Cerebellar nuclear complex (tissue), 1 donor: ENCODE measurements at places on chromosomes 13 and 19.

DNA sequence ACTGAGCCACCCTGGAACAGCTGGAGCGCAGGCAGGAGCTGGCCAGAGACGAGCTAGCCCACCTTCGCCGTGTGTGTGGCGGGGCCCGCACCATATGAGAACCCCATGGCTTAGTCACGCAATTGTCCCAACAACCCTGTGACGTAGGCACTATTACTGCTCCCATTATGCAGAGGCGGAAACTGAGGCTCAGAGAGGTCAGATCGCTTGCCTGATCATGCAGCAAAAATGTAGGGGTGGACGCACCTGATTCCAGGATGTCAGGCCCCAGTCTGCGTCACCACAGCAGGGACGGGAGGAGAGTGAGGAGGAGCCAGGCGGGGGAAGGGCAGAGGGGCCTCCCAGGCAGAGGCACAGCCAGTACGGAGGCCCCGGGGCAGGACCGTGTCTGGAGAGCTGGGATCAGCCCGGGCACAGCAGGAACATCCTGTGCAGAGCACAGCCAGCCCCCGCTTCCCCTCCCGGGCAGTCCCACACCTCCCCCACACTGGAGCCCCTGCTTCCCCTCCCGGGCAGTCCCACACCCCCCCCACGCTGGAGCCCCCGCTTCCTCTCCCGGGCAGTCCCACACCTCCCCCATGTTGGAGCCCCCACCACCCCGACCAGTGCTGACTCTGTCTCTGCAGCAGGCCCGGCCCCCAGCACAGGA is 16.7 kb downstream of the PIP5K1C start:
- no peak for DNase-seq

- DNase-seq = no peak
Measured at GRCh38 chr13:44844786-44845185, 144.5 kb downstream of the NUFIP1 start.

DNA sequence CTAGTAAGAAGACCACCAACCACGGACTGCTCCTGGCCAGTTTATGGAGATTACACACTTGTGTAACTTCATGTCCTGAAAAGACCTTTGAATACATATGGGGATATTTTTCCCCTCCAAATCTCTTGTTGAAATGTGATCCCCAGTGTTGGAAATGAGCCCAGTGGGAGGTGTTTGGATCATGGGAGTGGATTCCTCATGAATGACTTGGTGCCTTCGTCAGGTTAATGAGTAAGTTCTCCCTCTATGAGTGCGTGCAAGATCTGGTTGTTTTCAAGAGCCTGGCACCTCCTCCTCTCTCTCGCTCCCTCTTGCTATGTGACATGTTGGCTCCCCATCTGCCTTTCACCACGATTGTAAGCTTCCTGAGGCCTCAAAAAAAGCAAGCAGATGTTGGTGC is 769.0 kb upstream of the SLITRK1 start:
- DNase-seq = no peak

- DNase-seq = no peak
Measured at GRCh38 chr13:98372876-98373275, 195.8 kb upstream of the RNF113B start.

DNA sequence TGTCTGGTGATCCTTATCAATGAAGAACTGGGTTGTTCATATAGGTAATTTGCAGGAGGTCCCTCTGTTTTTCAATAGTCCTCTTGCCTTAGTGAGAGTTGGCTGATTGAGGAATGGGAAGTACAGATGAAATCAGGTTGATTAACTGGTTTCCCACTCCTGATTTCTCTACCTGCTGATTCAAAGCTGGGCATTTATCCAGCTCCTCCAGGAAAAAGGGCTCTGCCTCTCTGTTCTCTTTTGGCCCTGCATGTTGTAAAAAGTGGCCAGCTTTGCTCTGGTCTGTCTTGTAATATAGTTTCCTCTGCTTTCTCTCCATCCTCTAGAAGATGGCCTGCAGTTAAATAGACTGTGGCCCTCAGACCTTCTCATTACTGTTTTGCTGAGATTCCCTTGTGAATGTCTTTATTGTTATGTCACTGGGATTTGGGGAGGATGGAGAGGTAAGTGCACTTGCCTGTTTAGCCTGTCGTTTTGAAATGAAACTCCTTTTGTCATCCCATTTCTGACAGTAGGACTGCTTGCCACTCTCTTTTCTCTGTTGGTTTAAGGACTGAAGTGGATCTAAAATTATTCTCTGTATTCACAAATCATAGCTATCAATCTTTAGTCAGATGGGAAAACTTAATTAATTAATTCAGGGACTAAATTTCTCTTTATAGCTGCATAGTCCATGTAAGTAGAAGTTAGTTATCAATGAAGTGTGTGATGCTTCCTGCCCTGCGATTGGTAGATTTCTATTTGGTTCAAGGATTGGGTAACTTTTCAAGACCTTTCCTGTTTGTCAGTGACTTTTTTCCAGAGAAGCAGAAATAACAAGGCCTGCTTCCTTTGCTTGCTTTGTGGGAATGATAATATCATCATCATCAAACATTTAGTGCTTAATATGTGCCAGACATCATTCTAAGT is 28.5 kb downstream of the GARRE1 start:
- no peak for DNase-seq

DNA sequence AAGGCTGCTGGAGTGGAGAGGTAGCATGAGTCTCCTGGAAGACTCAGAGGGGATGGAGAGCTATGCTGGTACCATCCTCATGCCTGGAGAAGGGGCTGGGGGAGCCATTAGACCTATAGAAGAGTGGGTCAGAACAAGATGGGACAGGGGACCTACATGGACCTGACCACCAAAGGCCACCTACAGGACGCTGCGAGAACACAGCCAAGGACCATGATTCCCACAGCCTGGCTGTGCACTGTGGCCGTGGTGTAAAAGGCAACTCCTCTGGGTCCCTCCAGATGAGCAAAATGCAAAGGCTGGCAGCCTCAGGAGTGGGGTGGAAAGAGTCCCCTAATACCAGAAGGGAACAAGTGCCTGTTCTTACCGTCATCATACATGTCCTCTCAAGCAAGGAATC is 216.2 kb downstream of the SLC7A1 start:
- DNase-seq = no peak

DNA sequence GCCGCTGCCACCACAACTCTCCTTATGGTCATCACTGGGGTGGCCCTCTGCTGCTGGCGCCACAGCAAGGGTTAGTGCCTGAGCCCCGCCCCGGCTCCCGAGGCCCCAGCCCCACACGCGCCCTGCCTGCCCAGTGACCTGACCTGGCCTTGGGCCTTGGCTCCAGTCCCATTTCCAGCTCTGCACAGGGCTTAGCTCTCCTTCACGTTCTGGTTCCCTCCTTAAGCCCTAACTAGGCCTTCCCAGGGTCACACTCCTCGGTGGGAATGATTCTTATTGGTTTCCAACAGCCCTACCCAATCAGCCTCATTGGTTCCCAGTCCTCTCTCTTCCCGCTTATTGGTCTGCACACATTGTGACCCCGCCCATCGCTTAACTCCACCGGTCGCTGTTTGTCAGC is 5.8 kb downstream of the KIRREL2 start:
- DNase-seq = no peak

GRCh38 chr13:42137856-42138537 is 89.5 kb downstream of the DGKH start:
- DNase-seq = no peak

DNA sequence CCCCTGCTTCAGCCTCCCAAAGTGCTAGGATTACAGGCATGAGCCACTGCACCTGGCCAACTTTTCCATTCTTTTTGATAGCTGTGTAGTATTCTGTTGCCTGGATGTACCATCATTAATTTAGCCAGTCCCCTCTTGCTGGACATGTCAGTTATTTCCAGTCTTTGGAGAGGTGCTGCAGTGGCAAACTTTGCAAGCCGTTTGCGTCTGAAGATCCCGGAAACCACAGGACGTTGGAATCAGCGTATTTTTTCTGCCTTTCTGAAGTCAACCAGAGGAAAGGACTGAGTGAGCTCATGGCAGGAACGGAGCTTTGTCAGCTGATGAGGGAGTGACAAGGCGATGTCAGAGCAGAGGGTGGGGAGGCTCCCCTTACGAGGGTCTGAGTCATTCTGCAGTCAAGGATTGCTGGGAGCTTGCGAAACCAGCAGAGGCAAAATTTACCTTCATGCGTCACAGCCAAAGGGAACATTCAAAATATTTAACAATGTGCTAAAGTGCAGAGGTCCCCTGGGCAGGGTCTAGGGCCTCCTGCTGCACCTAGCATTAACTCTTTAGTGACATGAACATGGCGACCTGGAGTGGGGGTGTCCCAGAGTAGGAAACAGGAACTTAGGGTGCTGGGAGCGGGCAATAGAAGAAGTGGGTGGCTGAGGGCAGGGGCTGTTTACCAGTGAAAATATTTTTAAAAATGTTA is 5.6 kb downstream of the C5AR1 start:
- DNase-seq = no peak

GRCh38 chr13:105740739-105741138 is 794.7 kb downstream of the EFNB2 start:
- no peak for DNase-seq

DNA sequence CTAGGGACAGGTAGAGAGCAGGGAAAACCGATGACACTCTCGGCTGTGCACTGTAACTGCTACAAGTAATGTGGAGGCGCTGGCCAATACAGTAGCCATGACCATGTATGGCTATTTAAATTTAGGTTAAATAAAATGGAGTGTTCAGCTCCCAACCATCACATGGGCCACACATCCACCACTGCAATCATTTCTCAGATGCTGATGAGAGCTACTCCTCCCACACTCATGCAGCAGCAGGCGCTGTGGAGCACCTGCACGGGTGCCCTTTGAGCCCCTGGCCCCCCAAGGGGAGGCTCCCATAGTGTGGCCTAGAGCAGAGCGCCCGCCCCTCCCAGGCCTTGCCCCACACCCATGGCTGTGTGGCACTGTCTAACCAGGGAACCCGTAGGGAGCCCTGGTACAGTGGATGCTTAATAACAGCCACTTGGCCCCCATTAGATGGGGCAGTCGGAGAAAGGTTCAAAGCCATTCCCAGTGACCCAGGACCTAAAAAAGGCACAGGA is 6.0 kb downstream of the ACP4 start:
- DNase-seq = no peak

DNA sequence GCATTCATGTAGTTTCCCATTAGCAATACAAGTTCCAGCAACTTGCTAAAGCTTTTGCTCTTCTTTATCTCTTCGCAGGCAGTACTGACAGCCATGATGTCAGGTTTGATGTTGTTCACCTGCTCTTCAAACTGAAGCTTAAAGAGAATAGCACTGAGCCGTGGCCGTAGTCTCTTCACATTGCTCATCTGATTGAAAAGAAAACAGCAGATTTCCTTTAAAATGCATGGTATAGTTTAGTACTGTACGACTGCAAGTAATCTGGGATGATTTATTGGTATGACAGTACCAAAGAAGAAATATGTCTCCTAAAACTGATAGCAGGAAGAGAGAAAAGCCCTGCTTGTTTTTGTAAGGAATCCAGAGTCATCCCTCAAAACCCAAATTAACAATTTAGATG is 284.4 kb downstream of the DIAPH3 start:
- no peak for DNase-seq

GRCh38 chr13:21730186-21730880 is 59.5 kb downstream of the FGF9 start:
- peak; percentile 30 for DNase-seq

GRCh38 chr13:25743421-25743820 is 308.4 kb downstream of the SHISA2 start:
- no peak for DNase-seq

DNA sequence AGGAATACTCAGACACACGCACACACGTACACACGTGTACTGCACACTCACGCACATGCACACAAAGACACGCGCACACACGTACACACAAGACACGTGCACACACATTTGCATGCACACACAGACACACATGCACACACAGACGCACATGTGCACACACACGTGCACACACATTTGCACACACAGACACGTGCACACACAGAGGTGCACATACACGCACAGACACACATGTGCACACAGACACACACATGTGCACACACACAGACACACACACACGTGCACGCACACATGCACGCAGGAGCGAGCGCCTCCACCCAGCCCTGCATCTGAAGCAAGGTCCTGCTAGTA is 81.1 kb downstream of the GADD45B start:
- no peak for DNase-seq

- DNase-seq = no peak
Measured at GRCh38 chr19:16330368-16330801, 5.8 kb downstream of the KLF2 start.

- DNase-seq = no peak
Measured at GRCh38 chr13:99990126-99990977, 8.8 kb downstream of the ZIC2 start.

GRCh38 chr13:104694397-104694796 is 1628.2 kb upstream of the SLC10A2 start:
- no peak for DNase-seq

DNA sequence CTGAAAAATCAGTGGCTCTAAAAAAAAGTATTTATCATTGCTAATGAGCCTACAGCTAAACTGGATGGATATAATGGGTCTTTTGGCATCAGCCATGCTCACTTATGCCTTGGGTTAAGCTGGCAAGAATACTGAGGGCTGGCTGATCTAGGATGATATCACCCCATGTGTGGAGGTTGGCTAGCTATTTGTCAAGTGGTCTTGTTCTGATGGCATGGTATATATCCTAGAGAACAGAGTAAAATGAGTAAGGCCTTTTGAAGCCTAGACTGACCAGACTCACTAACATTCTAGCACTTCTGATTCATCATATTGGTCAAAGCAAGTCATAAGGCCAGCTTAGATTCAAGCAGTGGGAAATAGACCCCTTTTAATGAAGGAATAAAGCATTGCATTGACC is 383.0 kb downstream of the SLITRK1 start:
- DNase-seq = no peak

GRCh38 chr13:26280295-26280694 is 26.4 kb downstream of the CDK8 start:
- DNase-seq = no peak

DNA sequence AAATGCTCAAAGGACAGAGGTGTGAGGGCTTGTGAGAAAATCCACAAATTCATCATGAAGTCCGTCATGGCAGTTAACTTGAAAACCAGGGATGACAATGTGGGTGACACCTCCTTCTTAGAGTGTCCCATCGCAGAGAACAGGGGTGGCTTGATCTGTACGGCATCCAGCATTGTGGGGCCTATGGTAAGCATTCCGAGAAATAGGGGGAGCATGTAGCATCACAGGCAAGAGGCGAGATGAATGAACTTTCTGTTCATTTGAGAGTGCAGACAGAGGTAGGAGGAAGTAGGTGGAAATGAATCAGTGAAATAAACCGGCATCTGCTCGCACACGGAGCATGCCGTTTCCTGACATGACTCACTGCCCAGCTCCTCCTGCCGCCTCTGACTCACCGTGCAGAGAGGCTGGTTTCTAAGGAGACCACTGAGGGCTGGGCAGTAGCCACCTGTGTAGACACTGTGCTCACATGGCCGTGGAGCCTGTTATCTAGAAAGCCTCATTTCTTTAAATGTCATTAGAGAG is 339.0 kb downstream of the RFC3 start:
- DNase-seq = no peak

DNA sequence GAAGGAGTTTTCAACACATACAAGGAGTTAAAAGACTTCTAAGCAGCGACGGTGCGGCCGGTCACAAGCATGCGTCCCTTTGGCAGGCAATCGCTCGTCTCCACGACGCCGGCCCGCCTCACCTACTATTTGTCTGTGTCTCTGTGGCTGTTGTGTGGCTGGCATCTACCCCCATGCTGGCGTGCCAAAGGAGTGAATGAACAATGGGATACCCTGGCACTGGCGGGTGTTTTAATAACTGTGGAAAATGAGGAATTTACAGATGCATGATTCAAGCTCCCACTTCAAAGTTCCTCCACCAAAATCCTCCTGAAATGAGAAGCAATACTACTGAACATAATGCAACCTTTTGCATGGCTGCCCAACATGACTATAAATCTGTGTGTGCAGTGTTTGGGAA is 176.6 kb downstream of the KLF5 start:
- DNase-seq = no peak

GRCh38 chr19:48872182-48872883 is at the start of gene PPP1R15A:
PPP1R15A (plus strand) TSS chr19:48872421; CDS start chr19:48873234, 813 bp downstream.
- peak; percentile 96 for DNase-seq

- DNase-seq = no peak
Measured at GRCh38 chr19:51541458-51542357, 10.2 kb upstream of the SIGLEC6 start.
